Suprapubic skin (tissue), 4 donors: ENCODE measurements at places on chromosomes 13 and 19. TPM values are rescaled to one million over a fixed set of nuclear protein-coding genes. Genes with fewer than 3 reads are reported as not detected.

DNA sequence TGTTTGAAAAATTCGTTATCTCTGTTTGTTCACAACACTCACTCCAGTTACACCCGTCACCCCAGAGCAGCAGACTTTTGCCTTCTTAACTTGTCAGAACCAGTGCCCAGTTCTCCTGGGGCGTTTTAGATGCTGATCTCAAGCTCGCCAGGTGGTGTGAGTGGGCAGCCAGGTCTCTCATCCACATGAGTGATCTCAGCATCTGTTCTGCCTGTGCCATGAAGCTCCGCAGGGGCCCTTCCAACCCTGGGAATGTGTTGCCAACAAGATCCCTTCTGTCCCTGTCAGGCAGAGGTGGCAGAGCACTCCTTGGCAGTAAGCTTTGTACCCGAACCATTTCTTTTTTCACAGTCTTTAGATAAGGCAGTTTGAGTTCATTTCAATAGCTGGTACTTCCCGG, 896.5 kb downstream of the UQCRFS1 start:
- DNase-seq: no peak
- no peaks in the 10 kb centered on the region for H3K36me3 ChIP-seq
- H3K27ac ChIP-seq: no peak overlapping the region
- H3K27me3 ChIP-seq: no peaks in the 10 kb centered on the region
- no peak overlapping the region for H3K4me3 ChIP-seq
- no peaks in the 10 kb centered on the region for H3K4me1 ChIP-seq

DNA sequence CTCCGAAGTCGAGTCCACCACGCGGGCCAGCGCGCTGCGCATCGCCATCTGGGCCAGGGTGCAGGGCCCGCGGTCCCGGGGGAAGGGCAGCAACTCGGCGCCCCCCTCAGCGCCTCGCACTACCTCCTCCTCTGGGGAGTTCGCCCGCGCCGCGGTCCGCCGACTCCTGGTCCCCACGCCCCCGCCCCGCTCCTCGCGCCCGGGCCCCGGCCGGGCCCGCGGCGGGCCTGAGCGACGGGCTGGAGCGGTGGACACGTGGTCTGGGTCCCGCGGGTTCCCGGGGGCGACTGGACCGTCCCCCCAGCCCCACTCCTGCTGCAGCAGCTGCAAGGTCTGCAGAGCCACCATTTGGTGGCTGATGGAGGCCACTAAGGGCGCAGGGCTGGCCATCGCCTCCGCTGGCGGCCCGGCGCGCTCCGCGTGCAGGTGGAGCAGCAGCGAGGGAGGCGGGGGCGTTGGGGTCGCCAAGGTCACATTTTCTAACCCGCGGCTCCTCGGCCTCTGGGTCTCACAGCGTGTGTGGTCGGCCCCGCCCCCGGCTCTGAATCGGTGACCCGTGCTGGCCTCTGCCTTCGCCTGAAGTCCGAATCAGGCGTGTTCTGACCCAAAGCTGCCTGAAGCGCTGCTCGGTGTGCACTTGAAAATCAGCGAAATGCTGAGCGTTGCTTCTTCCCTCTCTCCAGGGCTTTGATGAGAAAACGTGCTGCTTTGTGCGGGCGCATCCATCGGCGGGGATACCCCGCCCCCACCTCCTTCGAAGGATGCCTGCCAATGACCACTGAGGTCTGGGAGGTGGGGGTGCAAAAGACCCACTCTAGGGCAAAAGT, at the start of gene DLEU7:
DLEU7 (minus strand) TSS at position 436 of the 827 bp plus-strand sequence; CDS start at position 390, 46 bp downstream.
- peaks cover 41% of the 10 kb centered on the region for H3K27me3 ChIP-seq
- no peak within 1 kb of the TSS for H3K27ac ChIP-seq
- H3K36me3 ChIP-seq: no peaks in the 10 kb centered on the region

DNA sequence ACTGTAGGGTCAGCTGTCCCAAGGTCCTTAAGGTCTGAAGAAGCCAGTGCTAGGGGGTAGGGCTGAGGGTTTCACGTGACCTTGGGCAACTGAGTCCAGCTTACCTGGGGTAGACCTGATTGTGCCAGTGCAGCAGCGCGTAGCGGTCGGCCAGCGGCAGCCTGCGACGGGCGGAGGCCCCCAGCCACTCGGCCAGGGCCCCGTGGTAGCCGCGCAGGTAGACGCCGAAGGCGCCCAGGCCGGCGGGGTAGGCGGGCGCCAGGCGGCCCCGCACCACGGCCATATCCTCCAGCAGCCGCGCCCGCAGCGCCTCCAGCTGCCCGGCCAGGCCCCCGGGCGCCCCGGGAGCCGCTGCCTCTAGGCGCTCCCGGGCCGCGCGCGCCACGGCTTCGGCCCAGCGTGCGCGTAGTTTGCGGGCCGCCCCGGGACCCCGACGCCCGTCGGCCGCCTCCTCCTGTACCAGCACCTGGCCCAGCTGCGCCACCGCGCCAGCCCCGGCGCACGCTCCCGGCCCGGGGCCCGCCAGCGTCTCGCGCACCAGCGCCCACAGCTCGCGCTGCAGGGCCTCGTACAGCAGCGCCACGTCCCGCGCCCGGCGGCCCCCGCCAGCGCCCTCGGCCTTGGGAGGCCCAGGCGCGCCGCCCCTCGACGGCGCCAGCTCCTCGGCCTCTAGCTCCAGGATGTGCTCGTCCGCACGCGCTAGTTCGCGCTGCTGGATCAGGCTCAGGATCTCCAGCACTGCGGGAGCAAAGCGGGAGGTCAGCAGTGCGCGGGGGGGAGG, 10.9 kb downstream of the EXOC3L2 start:
- DNase-seq: no peak
- H3K4me1 ChIP-seq: peaks cover 23% of the 10 kb centered on the region
- no peak overlapping the region for H3K4me3 ChIP-seq
- H3K36me3 ChIP-seq: no peaks in the 10 kb centered on the region
- H3K27me3 ChIP-seq: peaks cover 32% of the 10 kb centered on the region

- no peak overlapping the region for H3K4me3 ChIP-seq
- no peaks in the 10 kb centered on the region for H3K27me3 ChIP-seq
- no peaks in the 10 kb centered on the region for H3K4me1 ChIP-seq
- DNase-seq: no peak
- no peaks in the 10 kb centered on the region for H3K36me3 ChIP-seq
Measured at GRCh38 chr13:38830442-38831045, 143.7 kb downstream of the FREM2 start.

GRCh38 chr13:113112893-113113845, 7.6 kb downstream of the F7 start:
- no peak for DNase-seq
- H3K27me3 ChIP-seq: peaks cover 21% of the 10 kb centered on the region
- peaks cover 15% of the 10 kb centered on the region for H3K4me1 ChIP-seq
- H3K4me3 ChIP-seq: no peak overlapping the region
- H3K27ac ChIP-seq: no peak overlapping the region
- no peaks in the 10 kb centered on the region for H3K36me3 ChIP-seq

DNA sequence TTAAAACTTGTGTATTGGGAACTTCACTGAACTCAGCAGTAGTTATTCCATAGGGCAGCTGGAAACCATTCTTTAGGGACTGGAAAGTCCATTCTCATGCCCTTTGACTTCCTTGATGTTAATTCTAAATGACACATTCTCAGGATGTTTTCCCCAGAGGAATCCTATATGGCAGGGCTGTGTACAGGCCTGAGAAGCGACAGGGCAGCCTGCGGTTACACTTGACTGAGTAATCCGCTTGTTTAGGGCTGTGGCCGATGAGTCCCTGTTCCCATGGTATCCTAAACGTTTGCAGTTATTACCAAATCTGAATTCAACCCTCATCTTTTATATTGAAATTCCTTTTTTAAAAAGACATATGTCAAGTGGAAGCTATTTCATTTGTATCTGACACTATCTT, 83.5 kb downstream of the COL4A2 start:
- no peak overlapping the region for H3K4me3 ChIP-seq
- no peak overlapping the region for H3K27ac ChIP-seq

DNA sequence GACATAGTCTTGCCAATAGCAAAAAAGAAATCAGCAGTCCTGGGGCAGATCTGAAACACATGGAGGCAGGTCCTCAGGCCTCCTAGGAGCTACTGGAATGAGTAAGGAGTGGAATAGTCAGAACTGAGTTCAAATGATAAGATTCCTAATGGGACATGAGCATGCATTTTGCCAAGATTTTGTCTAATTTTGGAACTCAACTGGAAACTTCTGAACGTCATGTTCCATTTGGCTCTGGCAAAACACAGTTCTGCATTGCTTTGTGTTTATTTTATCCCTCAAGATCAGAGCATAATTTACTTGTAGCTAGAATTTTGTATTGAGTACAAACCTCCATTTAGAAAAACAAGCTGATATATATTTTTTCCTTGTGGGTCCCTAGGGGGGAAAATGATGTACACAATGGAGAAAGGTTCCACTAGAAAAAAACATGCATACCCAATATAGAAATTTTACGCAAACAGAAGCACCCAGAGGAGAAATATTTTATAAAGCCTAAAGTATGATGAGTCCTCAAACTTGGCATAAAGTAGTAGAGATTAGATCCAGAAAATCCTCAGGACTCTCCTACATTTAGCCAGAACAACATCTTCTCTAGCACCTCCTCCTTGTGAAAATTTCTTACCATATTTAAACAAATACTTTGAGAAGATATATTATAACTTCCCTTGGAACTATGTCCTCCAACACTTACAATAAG, 149.0 kb upstream of the SERP2 start:
- H3K36me3 ChIP-seq: no peaks in the 10 kb centered on the region
- H3K27me3 ChIP-seq: no peaks in the 10 kb centered on the region
- peak overlapping the region; percentile 83 for H3K27ac ChIP-seq
- H3K4me3 ChIP-seq: no peak overlapping the region

DNA sequence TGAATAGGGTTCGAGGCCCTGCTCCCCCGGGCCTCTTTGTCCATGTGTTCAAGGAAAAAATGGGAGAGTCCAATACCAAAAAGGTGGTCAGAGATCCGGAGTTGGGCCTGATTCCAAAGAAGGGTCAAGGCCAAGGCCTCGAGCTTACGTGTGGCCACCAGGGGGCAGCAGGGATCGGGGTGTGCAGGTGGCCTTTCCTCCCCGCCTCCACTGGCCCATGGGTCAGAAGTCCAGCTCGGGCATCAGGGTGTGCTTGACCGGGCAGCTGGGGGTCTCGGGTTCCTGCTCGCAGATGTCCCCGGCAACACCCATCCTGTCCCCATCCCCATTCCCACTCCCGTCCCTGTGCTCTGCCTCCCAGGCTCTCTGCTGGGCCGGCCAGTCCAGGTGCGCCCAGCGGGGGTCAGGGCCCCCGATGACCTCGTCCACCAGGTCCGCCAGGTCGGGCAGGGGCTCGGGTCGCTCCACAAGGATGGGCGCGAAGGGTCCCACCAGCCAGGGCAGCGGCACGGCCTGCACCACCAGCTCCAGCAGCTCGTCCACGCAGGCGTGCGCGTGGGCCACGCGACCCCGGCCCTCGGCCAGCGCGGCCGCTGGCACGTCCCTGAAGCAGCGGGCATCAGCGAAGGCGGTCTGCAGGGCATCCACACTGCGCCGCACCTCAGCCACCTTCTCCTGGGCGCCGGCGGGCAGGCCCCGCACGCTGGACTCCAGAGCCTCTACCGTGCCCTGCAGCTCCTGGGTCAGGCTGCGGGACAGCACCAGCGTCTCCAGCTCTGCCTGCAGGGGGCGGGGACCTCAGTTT, 5.2 kb upstream of the PLIN4 start:
- no peak overlapping the region for H3K4me3 ChIP-seq
- H3K27ac ChIP-seq: no peak overlapping the region
- H3K27me3 ChIP-seq: no peaks in the 10 kb centered on the region
- H3K36me3 ChIP-seq: no peaks in the 10 kb centered on the region

- no peaks in the 10 kb centered on the region for H3K27me3 ChIP-seq
- H3K36me3 ChIP-seq: no peaks in the 10 kb centered on the region
- no peak for DNase-seq
- H3K27ac ChIP-seq: no peak overlapping the region
Measured at GRCh38 chr13:53141336-53141735, 112.7 kb downstream of the OLFM4 start.

DNA sequence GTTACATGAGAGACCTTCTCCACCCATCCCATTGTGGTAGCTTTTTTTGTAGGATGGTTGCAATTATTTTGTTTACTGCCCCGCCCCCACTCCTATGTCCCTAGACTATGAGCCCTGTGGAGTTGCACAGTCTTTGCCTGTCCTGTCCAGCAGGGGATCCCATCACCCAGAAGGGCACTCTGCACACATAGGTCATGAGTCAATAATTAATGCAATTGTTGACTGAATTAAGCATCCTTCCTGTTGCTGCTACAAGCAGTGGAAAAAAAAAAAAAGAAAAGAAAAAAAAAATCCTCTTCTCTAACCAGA, 14.2 kb downstream of the C19orf81 start:
- H3K4me1 ChIP-seq: peaks cover 29% of the 10 kb centered on the region
- H3K27ac ChIP-seq: no peak overlapping the region
- no peak overlapping the region for H3K4me3 ChIP-seq
- peaks cover 91% of the 10 kb centered on the region for H3K27me3 ChIP-seq
- no peaks in the 10 kb centered on the region for H3K36me3 ChIP-seq
- no peak for DNase-seq

DNA sequence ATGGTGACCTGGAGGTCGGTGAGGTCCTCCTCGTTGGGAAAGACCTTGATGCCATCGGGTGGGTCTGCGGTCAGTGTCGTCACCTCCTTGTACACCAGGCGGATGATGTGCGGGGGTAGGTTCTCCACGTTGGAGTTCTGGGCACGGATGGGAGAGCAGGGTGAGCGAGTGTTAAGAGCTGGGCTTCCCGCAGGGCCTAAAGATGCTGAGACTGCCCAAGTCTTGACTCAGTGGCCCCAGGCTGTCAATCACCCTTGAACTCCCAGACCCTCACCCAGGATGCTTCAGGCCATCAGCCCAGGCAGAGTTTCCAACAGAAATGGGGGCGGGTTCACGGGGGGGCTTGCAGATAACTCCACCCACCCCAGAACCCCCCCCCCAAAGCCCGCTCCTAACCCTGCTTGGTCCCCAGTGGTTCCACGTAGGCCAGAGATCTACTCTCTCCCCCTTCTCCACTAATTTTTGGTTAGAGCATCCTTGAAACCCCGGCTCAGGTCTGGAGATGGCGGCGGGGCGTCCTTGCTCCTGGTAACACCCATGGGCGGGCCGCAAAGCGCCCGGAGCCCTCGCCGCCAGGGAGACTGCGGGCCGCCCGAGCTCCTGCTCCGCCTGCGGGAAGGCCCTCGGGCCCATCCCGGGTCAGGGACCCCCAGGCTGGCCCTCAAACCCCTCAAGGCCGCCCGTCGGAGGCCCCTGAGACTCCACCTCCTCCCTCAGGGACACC, 600 bp downstream of the UBE2S start:
- H3K36me3 ChIP-seq: peaks cover 29% of the 10 kb centered on the region
- no peaks in the 10 kb centered on the region for H3K27me3 ChIP-seq
- peak overlapping the region; percentile 97 for H3K4me3 ChIP-seq
- peaks cover 15% of the 10 kb centered on the region for H3K4me1 ChIP-seq
- DNase-seq: peak; percentile 77

GRCh38 chr13:113404723-113405471, 41.0 kb upstream of the GRTP1 start:
- peak; percentile 46 for DNase-seq
- peaks cover 39% of the 10 kb centered on the region for H3K27me3 ChIP-seq
- peaks cover 11% of the 10 kb centered on the region for H3K4me1 ChIP-seq
- no peak overlapping the region for H3K4me3 ChIP-seq

DNA sequence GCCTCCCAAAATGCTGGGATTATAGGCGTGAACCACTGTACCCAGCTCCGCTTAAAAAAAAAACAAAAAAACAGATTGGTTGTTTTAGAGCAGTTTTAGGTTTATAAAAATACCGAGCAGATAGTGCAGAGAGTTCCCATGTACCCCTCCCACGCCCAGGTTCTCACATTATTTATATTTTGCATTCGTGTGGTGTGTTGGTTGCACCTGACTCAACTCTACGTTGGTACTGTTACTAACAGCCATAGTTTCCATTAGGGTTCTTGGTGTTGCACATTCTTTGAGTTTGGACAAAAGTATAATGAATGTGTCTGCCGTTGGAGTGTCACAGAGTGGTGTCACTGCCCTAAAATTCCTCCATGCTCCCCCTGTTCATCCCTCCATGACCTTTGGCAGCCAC, 29.1 kb downstream of the MYO9B start:
- no peaks in the 10 kb centered on the region for H3K27me3 ChIP-seq
- H3K4me1 ChIP-seq: peaks cover 27% of the 10 kb centered on the region
- H3K36me3 ChIP-seq: peaks cover 34% of the 10 kb centered on the region
- no peak overlapping the region for H3K27ac ChIP-seq
- DNase-seq: no peak

The MYH14 gene
- total RNA-seq: 107 TPM

The FSD1 gene
- not detected for total RNA-seq

The PLA2G4C gene
- 9.1 TPM for total RNA-seq

The NLRP7 gene
- total RNA-seq: not detected
